ENCODE measurements at places on chromosomes 6 and 20. TPM values are rescaled to one million over a fixed set of nuclear protein-coding genes. Genes with fewer than 3 reads are reported as not detected.

The NNAT gene
- 0.20 TPM for total RNA-seq

The ENPP4 gene
- total RNA-seq = 5.4 TPM

The SIRPD gene
- total RNA-seq = not detected

The MEP1A gene
- not detected for total RNA-seq

The FAM209B gene
- 1.3 TPM for total RNA-seq

The NTSR1 gene
- total RNA-seq = 0.10 TPM

The MAS1 gene
- total RNA-seq = not detected

The TRDN gene
- total RNA-seq = not detected

The WFDC12 gene
- total RNA-seq = not detected

The HFE gene
- total RNA-seq = 1.7 TPM

The PAK5 gene
- not detected for total RNA-seq

The SIRPB1 gene
- total RNA-seq = 7.4 TPM

The MYLK4 gene
- 0.20 TPM for total RNA-seq

The EPHA7 gene
- not detected for total RNA-seq

The TRIM31 gene
- not detected for total RNA-seq

The UNC5CL gene
- 1.4 TPM for total RNA-seq

The RIMS4 gene
- total RNA-seq = not detected

The ZNF335 gene
- total RNA-seq = 34.9 TPM

The FRK gene
- not detected for total RNA-seq

The EYA4 gene
- total RNA-seq = not detected

The HTR1B gene
- total RNA-seq = not detected

The LY6G6D gene
- total RNA-seq = not detected

The TRIM10 gene
- total RNA-seq = not detected

The RIOK1 gene
- total RNA-seq = 27.4 TPM

The DLL1 gene
- 0.87 TPM for total RNA-seq

The C6orf141 gene
- total RNA-seq = 0.53 TPM

The COL9A3 gene
- not detected for total RNA-seq

The TFAP2A gene
- total RNA-seq = not detected

The ATAT1 gene
- 9.6 TPM for total RNA-seq

The IL17F gene
- total RNA-seq = 0.65 TPM

The FAM162B gene
- not detected for total RNA-seq

The UST gene
- 0.43 TPM for total RNA-seq

The COL12A1 gene
- total RNA-seq = not detected

The GHRH gene
- not detected for total RNA-seq

Measured in activated naive CD4-positive, alpha-beta T cell treated with anti-CD3 and anti-CD28 coated beads, Interleukin-2, amount 10 ng/mL, durations not matched to agents 5 hours and 36 hours (primary cell).